ENCODE measurements at places on chromosomes 6 and 20.

GRCh38 chr6:70680396-70680795, 12.7 kb downstream of the SMAP1 start:
- no peak for DNase-seq

GRCh38 chr6:133083248-133083967, 157.7 kb upstream of the EYA4 start:
- DNase-seq, result no peak

DNA sequence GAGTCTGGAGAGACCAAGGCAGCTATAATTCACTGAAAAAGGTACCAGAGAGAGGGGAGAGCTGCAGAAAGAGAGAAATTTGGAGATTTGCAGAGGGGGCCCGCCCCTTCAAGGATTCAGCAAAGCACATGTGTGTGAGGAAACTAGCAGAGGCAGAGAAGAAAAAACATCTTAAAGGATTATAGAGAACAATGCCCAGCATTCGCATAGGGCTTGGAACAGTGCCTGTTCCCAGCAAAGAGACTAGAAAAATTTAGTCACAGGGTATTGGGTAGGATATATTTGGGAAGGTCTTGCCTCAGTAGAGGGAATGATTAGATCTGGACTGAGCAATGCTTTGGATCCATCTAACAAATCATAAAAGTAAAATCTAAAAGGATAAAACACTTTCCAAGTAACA, 44.0 kb downstream of the SRPK1 start:
- no peak for DNase-seq

DNA sequence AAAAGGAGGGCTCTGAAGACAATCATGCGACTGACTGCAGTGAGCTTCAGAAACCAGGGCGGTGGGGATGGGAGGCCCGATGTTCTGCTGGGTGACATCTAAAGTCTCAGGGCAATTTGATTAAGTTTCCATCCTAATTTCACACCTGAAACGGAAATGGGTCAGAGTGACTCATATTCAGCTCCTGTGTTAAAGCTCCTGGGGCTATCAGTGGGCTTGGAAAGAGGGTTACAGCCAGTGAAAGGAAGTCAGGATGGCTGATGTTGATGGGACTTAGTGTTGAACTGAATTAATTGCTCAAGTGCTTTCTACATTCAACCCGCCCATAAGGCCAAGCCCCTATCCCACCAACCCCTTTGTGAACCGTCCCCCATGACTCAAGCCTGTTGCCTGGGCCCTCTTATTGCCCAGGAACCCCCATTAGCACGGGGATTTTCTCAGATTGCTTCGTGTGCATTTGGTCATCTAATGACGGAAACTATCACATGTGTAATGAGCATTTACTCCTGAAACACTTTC, 47.1 kb upstream of the TBC1D7 start:
- DNase-seq, result no peak

DNA sequence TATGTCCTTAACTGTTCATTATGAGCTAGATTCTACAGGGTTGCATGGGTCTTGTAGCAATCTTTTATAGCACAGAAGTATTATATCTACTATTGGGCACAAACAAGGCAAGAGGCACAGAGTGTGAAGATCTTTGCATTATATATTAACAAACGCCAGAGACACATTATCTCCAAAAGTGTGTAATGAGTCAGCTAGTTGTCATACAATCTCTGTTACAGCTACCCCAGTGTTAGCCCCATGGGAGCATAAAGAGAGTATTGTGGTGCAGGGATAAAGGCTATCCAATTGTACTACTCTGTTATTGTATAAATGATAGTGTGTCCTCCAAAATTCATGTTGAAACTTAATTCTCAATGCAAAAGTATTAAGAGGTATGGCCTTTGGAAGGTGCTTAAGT, 148.4 kb upstream of the RIMS1 start:
- no peak for DNase-seq

- DNase-seq, result no peak
Measured at GRCh38 chr6:3152689-3153088, 4.7 kb downstream of the TUBB2A start.

GRCh38 chr6:24566020-24566767, 71.4 kb downstream of the ALDH5A1 start:
- no peak for DNase-seq

DNA sequence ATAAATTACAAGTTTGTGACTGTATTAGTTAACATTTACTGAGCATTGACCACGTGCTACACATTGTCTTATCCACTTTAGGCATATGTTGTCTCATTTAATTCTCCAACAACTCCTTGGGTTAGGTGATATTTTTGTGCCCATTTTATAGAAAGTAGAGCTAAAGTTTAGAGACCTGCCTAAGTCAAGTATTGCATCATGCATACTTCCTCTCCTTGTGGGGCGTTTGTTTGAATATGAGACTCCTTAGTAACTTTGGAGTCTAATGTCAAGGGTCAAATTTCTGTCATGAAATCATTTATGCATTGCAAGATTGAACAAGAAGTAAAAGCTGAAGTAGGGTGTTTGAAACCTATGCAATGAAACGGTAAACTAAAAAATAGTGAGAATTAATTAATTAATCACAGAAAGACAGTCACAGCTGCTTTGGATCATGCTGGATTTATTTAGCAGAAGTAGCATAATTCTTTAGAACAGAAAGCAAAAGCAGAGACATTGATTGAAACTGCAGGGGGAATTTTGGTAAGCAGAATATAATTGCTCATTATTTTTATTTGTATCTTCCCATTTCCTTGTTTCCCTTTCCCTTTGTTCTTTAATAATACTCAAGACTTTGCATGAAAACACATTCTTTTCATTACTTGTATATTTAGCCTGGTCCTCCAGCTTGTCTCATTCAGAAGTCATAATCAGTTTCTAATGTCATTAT, 1374.4 kb upstream of the GJE1 start:
- DNase-seq, result no peak

- no peak for DNase-seq
Measured at GRCh38 chr6:85458782-85459181, 8.9 kb downstream of the NT5E start.

DNA sequence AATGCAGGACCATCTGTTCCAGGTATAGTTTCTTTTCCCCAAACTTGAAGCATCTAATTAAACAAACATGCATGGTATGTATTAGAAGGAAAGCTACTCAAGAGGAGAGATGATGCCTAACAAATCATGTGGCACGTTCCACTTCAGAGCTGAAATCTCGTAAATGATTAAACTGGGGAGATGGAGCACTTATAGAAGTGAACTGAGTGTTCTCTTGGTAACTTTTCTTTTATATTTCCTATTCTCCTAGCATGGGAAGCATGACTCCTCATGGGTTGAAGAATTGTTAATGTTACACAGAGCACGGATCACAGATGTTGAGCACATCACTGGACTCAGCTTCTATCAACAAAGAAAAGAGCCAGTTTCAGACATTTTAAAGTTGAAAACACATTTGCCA, 61.1 kb downstream of the CCN2 start:
- no peak for DNase-seq

- DNase-seq, result no peak
Measured at GRCh38 chr20:48215536-48215935, 430.3 kb upstream of the SULF2 start.

DNA sequence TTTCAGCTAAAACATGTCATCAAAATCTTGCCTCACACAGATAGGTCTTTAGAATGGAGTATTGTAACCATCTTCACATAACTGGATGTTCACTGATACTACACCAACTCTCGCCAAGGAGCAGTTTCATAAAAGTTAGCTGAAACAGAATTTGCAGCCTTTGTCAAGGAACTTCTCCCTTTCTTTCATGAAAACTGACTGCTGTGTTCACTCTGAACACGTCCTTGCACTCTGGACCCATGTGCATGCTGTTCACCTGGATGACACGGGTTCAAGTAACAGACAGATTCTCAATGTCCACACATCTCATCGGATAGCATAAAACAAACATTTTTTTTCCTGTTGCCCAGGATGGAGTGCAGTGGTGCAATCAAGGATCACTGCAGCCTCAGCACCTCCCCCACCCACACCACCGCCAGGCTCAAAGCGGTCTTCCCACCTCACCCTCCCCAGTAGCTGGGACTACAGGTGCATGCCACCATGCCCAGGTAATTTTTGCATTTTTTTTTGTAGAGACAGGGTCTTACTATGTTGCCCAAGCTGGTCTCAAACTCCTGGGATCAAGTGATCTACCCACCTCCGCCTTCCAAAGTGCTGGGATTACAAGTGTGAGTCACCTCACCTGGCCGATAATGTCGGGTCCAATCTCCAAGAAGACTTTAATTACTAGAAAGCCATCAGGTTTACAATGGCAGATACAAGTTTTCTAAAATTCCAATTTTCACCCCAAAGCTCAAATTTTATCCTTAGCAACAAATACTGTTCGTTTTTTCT, 9.4 kb downstream of the DIDO1 start:
- DNase-seq, result no peak

GRCh38 chr20:48951646-48952045, 30.1 kb downstream of the ARFGEF2 start:
- DNase-seq, result no peak

- peak; percentile 90 for DNase-seq
Measured at GRCh38 chr20:36493801-36494114, 47.6 kb upstream of the MYL9 start.

DNA sequence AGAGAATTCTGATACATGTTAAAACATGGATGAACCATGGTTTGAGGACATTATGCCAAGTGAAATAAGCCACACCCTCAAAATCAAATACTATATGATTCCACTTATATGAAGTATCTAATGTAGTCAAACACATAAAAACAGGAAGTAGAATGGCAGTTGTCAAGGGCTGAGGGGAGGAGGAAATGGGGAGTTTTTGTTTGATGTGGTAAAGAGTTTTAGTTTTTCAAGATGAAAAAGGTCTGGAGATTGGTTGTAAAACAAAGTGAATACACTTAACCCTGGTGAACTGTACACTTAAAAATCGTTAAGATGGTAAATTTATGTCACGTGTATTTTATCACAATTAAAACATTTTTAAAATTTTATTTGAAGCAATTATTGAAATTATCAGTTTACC, 127.4 kb upstream of the GRIK2 start:
- DNase-seq, result no peak

DNA sequence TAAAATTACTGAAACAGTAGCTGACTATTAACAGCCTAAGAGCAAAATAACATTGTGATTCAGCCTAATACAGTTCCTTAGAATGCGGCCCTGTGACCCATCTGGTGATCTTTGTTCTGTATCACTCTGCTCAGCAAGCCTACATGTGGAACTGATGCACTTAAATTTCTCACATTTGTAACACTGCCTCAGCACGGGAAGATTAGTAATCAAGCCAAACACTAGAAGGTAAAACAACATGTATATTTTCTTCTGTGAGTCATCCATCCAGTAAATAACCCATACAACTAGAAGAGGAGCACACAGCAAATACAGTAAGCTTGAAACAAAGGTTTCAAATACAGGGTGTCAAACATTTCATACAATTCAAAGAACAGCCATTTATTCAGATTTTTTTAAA, 189.7 kb upstream of the NOX3 start:
- no peak for DNase-seq

DNA sequence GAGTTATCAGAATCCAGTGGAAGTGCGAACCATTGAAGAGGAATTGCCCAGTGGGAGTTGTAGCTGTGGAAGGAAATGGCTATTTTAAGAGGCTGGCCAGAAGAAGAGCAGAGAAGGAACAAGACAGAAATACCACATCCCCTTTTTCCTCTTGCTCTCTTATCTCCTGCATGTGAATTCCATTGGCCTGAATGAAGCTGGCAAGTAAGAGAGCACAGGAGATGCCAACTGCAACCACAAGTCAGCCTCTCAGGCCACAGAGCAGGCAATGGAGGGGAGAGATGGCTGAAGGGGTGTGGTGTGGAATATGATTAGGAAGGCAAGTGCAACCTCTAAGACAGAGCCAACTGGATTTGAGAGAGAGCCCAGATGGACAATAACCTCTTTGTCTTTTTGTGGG, 362.7 kb upstream of the IMPG1 start:
- DNase-seq, result no peak

GRCh38 chr20:49140411-49140810, 47.7 kb downstream of the STAU1 start:
- DNase-seq, result no peak

GRCh38 chr20:25036331-25036936, 21.5 kb downstream of the ACSS1 start:
- DNase-seq, result no peak

- DNase-seq, result no peak
Measured at GRCh38 chr20:20732641-20733040, 20.2 kb upstream of the RALGAPA2 start.

DNA sequence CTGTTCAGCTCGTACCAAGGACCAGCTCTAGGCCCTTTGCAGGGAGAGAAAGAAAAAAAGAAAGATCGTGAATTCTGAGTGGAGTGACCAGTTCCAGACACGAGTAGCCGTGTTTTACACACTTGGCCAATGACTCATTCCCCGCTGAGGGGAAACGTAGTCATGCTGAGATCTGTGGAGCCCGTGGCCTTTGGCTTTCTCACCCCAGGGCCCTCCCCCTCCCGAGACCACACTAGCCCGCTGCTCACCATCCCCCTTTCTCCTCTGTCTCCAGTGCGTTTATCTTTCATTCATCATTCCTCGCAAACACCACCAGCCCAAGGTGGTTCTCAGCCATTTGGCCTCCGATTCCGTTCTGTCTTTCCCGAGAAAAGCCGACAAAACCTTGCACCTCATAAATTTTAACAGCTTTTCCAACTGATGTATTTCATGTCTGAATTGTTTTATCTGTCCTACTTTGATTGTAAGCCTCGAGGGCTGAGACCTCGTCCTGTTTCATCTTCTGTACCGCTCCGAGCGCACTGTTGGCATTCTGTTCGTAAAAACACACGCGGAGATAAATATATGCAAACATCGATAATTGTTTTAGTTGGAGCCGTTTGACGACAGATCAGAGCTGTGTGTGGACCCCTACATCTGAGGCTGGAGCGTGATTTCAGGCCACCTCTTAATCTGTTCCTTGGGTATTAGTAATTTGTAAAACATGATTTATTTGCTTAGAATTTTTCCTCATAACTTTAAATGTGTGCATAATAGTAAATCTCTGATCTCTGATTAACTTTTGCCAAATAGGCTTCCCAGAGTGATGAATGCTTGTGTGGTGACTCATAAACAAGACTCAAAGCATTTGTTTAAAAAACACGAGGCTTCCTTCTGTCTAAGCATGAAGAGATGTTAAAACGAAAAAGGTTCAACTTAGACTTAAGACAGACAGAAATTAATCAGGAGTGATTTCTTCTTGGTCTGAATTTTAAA, 336.6 kb downstream of the CDH4 start:
- DNase-seq, result peak; percentile 45

DNA sequence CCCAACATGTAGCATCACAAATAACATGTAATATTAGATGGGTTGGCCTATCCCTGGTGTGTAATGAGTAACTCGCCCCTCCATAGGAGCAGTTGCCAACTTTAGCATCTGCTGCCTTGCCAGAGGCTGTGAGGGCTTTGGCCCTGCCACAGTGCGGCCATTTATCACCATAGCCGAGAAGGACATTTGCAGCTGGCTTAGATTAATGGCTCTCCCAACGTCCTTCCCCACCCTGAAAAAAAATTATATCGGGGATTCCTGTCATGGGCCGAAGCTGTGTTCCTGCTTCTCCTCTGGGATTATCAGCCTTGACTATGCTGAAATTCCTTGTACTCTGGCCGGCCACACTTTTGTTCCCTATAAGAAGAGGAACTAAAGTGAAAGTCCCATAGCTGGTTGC, 7.6 kb upstream of the ADIG start:
- DNase-seq, result no peak
